ENCODE measurements at places on chromosomes 1 and 21. TPM values are rescaled to one million over a fixed set of nuclear protein-coding genes. Genes with fewer than 3 reads are reported as not detected.

CFHR5 gene
- polyA plus RNA-seq: not detected

LCK gene
- polyA plus RNA-seq: not detected

SYT2 gene
- 0.03 TPM for polyA plus RNA-seq

TNN gene
- 0.03 TPM for polyA plus RNA-seq

SUCO gene
- polyA plus RNA-seq: 5.4 TPM

ZBTB8B gene
- polyA plus RNA-seq: 0.16 TPM

LCE1A gene
- not detected for polyA plus RNA-seq

OVAAL gene
- not detected for polyA plus RNA-seq

CD52 gene
- not detected for polyA plus RNA-seq

MMP23B gene
- 1.2 TPM for polyA plus RNA-seq

C1orf105 gene
- polyA plus RNA-seq: not detected

Data from SK-N-SH (cell line).